NCI-H1092 (cell line): ENCODE measurements at places on chromosomes 16 and 17.

DNA sequence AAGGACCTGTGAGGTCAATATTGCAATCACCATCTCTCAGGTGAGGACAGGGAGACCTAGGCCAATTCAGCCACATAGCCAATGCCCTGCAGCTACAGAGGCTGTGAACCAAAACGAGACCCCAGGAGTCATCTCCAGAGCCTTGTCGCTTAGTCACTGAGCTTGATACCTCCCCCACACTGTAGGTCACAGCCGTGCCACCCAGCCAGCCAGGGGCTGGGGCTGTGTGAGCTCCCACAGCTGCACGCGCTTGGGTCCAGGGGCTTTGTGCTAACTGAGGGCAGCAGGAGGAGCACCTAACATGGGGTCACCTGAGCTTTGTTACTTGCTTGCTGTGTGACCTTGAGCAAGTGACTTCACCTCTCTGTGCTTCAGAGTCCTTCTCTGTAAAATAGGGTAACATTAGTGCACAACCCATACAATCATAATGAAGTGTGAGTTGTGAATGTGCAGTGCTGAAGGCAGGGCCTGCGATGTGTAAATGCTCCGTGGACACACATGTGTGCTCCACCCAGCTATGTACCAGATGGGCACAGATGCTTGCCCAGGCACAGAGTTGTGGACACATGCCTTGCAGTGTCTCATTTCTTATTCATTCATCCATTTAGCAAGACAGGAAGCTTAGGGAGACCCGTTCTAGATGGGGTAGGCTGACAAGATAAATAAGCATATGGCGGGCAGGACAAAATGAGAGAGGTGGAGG, 25.9 kb downstream of the SBK1 start:
- no peak for DNase-seq

- no peak for DNase-seq
Measured at GRCh38 chr16:29192329-29193247, 207.7 kb downstream of the LAT start.

DNA sequence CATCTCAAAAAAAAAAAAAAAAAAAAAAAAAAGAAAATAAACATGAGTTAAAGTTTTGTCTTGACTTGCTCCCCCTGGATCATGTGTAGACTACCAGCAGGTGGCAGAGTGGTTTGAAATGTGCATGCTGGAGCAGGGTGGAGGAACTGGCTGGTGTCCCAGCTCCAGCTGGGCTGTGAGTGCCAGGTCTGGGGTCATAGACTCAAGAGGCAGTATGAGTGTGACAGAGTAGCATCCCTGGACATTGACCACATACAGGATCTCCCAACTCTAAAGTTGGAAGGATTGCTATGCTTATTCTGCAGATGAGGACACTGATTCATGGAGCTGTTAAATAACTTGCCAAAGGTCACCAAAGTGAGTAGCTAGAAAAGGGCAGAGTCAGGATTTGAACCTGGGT, 198.0 kb upstream of the MPHOSPH6 start:
- no peak for DNase-seq

DNA sequence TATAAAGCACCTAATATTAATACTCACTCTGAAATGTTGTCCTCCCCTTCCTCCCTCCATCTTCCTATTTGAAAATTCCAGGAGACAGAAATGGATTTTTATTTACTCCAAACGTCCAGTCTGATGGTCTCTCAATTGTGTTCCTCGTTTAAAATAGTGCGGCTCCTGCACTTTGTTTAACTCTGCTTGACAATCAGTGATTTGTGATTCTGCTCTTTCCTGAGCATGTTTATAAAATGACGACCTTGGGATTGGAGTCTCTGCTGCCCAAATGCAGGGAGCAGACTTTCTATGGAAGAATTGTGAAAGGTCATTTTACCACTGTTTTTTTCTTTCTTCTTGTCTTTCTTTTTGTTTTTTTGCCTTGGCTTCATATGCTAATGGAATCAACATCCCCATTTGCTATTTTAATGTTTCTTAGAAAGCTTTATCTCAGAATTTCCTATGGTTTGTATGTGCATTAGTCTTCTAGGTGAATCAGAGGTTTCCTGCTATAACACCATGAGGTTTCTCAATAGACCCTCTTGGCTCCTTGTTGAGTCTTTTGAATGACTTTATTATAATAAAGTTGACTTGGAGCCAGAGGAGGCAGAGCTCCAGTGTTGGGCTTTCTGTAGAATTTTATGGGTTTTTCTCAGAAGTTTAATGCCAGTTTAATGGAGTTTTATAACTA, 376.5 kb downstream of the CDH11 start:
- DNase-seq = no peak

DNA sequence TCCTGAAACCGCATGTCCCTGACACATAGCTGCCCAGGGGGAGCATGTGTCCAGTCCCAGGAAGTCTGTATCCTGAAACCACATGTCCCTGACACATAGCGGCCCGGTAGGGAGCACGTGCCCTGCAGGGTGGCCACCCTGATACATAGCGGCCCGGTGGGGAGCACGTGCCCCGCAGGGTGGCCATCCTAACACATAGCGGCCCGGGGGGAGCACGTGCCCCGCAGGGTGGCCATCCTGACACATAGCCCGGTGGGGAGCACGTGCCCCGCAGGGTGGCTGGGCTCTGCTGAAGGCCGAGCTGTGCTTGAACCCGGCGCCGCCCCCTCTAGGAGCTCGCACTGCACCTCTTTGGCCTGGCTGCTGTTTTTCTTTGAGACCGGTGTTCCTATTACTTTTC, 18.7 kb upstream of the RPL13 start:
- DNase-seq = no peak
